ENCODE measurements at places on chromosomes 11 and 22. TPM values are rescaled to one million over a fixed set of nuclear protein-coding genes. Genes with fewer than 3 reads are reported as not detected.

DNA sequence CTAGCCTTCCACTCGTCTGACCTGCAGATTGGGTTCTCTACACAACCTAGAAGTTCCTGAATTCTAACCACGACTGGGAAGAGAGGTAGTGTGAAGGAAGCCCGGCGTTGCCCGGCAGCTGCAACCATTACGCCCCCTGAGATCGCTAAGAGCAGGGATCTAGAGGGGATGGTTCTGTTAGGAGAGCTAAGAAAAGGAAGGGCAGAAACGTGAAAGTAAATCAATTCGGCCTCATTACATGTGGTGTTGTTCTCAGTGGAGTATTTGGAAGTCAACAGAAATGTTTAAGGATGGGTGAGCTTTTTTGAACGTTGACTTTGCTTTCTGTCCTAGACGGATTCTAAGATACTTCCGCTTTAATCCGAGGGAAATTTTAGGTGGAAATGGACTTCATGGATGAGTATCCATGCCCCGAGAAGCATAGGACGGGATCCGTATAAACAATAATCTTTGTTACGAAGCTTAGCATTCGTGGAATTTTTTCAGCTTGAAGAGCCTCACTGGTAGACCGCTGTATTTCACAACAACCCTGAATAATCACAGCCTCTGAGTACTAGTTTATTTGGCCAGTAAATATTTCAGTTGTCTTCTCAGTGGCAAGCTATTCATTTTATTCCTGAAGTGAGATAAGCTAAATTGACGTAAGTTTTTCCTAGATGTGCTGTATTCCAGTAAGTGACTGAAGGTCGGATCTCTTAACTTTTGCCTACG is 629 bp downstream of the ATP5MG start:
- H3K36me3 ChIP-seq: no peaks in the 10 kb centered on the region
- no peak for DNase-seq
- H3K27ac ChIP-seq: peak overlapping the region; percentile 90
- H3K4me1 ChIP-seq: peaks cover 26% of the 10 kb centered on the region
- H3K27me3 ChIP-seq: no peaks in the 10 kb centered on the region

DNA sequence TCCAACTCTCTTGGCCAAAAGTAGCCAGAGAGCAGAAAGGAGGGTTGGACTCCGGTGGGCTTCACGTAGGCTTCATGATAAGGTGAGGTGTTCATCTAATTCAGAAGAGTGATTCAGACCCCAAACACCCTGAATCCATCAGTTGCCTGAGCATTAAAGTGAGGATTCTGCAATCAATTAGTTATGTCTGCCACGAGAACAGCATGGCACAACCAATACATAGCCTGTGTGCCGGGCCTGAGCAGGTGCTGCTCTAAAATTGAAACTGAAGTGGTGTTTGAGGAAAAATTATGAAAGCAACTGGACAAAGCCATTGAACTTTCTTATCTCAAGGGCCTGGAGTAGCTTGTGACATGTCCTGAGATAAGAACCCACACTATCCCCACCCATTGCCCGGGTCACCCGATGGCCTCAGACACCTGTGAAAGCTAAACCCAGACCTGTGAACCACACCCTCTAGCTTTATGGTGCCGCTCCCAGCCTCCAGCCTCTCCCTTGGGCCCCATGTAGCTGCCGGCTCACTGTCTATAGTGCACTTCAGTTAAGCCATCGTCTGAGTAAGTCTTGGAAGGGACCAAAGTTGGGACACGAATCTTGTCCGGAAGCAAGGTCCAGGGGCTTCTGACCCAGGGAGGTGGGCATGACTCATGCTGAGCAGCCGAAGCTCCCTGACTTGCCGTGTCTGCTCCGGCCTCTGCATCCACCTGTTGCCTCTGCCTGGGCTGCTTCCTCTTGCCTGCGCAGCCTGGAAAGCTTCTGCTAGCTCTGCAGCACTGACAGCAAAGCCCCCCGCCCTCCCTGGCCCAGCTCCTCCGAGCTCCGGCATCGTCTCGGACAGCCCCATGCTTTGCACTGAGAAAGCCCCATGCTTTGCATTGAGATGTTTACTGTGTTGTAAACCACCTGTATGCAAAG is 5.7 kb upstream of the MYEOV start:
- H3K27me3 ChIP-seq: no peaks in the 10 kb centered on the region
- no peak for DNase-seq

The EHF gene
- total RNA-seq: 281 TPM

DNA sequence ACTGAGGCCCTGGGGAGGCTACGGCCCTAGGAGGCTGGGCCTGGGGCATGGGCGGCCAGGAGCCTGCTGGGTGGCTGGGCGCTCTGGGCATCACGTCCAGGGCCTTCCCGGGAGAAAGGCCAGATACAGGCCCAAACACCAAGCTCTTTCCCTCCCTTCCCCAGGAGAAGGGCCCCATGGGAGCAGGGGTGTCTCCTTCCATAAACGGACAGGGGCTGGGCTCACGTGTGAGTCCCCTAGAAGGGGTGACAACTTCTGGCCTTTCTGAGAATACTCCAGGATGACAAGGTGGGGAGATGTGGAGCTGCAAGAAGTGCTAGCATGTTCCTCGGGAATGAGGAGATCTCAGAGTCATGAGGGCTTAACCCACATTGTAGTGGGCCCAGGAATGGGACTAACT is 19.5 kb upstream of the SYT8 start:
- peaks cover 58% of the 10 kb centered on the region for H3K27me3 ChIP-seq
- H3K36me3 ChIP-seq: no peaks in the 10 kb centered on the region
- H3K4me3 ChIP-seq: no peak overlapping the region
- no peak overlapping the region for H3K27ac ChIP-seq

GRCh38 chr22:49087198-49087597 is 740.5 kb downstream of the BRD1 start:
- DNase-seq: no peak
- no peaks in the 10 kb centered on the region for H3K36me3 ChIP-seq
- no peak overlapping the region for H3K27ac ChIP-seq
- H3K27me3 ChIP-seq: peaks cover 41% of the 10 kb centered on the region

GRCh38 chr11:128747728-128748148 is 53.9 kb downstream of the FLI1 start:
- no peak overlapping the region for H3K4me3 ChIP-seq
- H3K36me3 ChIP-seq: no peaks in the 10 kb centered on the region
- no peak for DNase-seq
- no peaks in the 10 kb centered on the region for H3K4me1 ChIP-seq
- no peaks in the 10 kb centered on the region for H3K27me3 ChIP-seq
- no peak overlapping the region for H3K27ac ChIP-seq
